ENCODE measurements at places on chromosomes 11 and 22.

GRCh38 chr22:23389271-23390071 is 190.6 kb downstream of the IGLL1 start:
- DNase-seq, result no peak

- no peak for DNase-seq
Observed at GRCh38 chr11:120894202-120894985, 129.5 kb upstream of the TBCEL start.

DNA sequence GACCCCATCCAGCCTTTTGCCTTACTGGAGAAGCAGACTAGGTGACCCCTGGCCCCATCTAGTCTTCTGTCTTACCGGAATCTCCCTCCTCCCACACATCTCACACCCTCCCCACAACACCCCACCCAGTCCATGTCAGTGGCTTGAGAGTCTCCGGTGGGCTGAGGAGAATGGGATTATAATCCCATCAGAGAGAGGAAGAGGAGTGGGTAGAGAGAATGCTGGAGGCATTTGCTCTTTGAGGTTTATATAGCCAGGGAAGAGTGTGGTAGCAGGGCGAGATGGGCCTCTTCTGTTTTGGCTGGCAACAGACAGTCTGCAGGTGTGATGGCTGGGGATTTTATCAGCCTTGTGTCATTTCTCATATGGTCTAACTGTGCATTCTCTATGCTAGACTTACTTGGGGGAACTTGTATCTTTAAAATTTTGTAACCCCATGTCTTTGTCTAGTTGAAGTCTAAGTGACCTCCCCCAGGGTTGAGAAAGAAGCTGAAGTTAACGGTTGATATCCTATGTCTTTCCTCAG is 50.3 kb downstream of the GRAMD1B start:
- DNase-seq, result no peak

- DNase-seq, result no peak
Observed at GRCh38 chr11:106477776-106478175, 400.3 kb downstream of the AASDHPPT start.

- no peak for DNase-seq
Observed at GRCh38 chr22:43622886-43623285, 189.2 kb downstream of the EFCAB6 start.

DNA sequence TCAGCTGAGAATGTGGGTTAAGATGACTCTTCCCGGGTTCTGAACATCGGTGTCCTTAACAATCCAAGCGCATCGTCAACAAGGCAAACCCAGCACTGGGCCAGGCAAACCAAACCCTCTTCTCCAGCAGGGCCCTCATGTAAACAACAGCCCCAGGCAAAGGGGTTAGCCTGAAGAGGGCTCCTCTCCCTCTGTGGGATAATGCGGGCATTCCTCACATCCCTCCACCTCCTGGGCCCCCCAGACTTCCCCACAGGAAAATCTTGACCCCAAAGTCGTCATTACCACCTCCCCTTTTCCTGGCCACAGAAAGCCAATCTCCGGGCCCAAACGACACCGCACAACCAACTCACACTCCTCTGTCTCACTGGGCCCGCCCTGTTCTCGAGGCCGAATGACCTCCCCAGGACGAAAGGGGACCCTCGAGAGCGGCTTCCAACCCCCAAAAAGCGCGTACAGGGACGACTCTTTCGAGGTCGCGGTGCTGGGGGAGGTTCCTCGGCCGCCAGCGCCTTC is 566 bp downstream of the DDB1 start:
- DNase-seq, result no peak

DNA sequence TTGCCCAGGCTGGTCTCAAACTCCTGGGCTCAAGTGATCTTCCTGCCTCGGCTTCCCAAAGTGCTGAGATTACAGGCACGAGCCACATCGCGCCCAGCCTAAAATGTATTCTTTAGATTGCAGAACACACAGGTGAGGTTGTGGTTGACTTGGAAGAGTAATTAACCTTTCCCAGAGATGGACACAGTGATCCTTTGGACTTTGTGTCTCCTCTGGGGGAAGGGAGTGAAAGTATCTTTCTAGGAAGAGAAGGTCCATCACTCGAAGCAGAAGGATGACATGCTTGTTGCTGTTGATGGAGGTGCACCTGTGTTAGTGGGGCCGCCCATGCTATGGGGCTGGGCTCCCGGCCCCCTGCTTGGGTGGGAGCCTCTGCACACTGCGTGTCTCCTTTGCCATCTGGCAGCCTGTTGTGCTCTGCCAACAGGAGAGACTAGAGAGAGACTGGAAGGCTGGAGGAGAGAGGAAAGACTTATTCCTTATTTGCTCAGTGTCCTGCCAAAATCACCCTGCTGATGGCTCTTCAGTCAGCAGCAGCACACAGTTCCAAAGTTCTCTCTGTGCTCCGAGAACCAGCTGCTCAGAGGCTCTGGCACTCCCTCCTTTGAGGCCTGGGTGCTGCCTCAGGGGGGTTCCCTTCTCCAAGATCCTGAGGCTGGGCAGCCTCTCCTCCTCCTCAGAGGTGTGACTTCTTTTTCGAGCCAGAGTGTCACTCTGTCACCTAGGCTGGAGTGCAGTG is 33.1 kb upstream of the CYB5R3 start:
- DNase-seq, result no peak

- no peak for DNase-seq
Observed at GRCh38 chr11:119700030-119700429, 29.0 kb downstream of the NECTIN1 start.

GRCh38 chr11:64241491-64242374 is 838 bp downstream of the FKBP2 start:
- no peak for DNase-seq

GRCh38 chr22:30209642-30210041 is 36.9 kb downstream of the LIF start:
- no peak for DNase-seq

DNA sequence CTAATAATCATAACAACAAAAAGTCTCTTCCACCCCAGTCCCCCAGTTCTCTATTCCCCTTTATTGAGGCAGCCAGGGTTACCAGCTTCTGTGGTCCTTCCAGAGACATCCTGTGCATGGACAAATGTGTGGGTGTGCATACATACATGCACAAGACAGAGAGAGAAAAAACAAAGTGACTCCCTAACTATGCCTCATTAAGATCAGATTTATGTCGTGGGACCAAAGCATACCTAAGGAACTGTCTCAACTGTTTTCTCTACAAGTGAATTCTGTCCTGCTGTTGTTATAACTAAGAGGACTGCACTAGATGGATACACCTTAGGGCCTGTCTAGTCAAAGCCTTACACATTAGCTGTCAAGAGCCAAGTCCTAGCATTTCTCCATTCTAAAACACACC is 106.7 kb downstream of the MRTFA start:
- no peak for DNase-seq

DNA sequence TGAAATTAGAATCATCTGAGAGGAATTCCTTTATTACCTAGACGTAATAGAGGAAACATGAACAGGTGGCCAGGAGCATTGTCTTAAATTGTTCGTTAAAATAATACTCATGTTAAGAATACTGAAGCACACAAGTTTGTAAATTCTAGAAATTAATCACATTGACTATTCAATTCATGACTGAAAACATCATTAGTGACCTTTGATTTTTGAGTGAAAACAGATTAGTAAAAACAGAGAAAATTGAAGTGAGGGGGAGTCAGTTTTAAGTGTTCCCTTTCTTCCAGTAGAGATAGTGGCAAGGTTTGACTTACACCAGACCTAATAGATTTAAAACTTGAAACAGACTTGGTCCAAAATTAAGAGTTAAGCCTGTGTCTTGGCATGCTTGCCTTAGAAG is 1.4 kb downstream of the ZFP91 start:
- DNase-seq, result no peak

- no peak for DNase-seq
Observed at GRCh38 chr22:21025266-21025665, 7.1 kb downstream of the SLC7A4 start.

GRCh38 chr11:66867425-66868040 is 10.7 kb downstream of the LRFN4 start:
- DNase-seq, result no peak

- no peak for DNase-seq
Observed at GRCh38 chr22:49659281-49659923, 168.3 kb downstream of the BRD1 start.

GRCh38 chr11:96841792-96842191 is 452.0 kb downstream of the JRKL start:
- no peak for DNase-seq

GRCh38 chr11:127049486-127049885 is 48.9 kb upstream of the KIRREL3 start:
- no peak for DNase-seq

- DNase-seq, result no peak
Observed at GRCh38 chr11:59208956-59209355, 3.8 kb downstream of the MPEG1 start.

GRCh38 chr22:48370508-48371325 is 1457.0 kb downstream of the BRD1 start:
- no peak for DNase-seq

- no peak for DNase-seq
Observed at GRCh38 chr11:12938590-12939247, 70.4 kb upstream of the RASSF10 start.

DNA sequence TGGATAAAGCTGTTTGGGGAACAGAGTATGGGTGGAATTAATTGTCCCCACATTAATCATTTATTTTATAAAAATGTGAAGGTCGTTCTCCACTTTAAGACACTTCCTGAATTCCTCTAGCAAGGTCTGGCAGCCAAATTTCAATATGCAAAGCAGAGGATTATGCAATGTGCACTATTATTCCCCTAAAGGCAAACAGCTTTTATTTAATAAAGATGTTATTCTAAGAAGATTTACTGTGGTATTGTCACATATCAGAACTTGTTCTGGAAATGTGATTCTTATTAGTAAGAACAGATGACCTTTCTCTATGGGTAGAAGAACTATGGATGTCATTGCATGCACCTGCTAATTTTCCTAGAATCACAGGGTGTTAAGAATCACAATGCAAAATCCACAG is 1128.8 kb upstream of the CCDC90B start:
- no peak for DNase-seq

DNA sequence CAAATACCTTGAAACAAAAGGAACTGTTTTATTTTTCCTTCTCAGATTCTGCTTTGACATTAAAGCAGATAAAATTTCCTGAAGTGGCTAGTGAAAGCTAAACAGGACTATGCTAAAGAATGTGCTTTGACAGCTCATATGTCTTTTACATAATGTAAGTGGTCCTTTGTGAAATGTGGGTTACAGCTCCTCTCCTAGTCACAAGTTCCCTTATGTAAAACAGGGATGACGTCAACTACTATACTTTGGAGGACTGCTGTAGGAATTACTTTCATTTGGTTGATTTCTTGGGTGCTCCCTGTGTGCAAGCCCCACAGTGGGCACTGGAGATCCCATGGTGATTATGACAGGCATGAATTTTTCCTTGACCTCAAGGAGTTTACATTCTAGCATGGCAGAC is 216.6 kb upstream of the NARS2 start:
- DNase-seq, result no peak

DNA sequence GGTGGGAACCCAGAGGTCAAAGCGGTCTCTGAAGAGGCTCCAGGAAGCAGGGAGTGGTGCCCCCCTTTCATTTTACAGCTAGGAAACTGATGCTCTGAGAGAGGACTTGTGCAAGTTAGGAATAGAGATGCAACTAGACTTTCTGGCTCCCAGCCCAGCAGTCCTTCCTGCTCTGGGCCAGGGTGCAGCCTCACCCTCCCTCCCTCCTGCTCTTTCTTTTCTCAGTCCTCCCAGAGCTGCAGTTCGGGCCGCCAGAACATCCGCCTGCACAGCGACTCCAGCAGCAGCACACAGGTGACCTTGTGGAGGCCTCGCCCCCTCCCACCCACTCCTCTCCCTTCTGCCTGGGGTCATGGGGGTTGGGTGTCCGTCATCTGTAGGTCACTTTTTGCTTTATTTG is 51.5 kb downstream of the LHFPL7 start:
- DNase-seq, result no peak

DNA sequence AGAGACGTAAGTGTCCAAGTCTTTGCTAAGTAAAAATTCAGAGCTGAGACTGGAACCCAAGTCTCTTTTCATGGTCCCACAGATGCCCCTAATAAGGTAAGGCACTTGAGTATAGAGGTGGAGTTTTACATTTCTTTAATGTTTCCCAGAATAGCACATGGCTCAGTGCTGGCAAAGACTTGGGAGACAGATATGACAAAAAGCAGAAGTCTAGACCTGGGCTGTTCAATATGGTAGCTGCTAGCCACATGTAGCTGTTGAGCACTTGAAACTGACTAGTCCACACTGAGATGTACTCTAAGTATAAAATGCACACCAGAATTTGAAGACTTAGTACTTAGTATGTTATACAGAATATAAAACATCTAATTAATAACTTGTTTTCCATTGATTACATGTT is 17.6 kb downstream of the VSTM5 start:
- no peak for DNase-seq

DNA sequence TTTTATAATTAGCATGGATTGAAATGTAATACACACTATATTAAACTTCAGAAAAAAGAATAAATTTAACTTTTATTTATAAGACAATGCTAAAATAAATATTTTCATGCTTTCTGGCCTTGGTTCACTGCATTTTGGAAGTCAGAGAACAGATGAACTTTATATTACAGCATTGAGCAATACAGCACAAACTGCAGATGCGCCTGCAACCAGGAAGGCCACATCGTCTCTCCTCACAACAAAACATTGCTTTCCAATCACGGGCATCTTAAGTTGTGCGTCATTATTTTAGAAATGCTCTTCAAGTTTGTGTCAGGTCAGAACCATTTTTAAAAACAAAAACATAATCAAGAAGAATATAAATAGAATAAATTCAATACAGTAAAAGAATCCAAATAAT is 89.3 kb upstream of the CEP126 start:
- no peak for DNase-seq

DNA sequence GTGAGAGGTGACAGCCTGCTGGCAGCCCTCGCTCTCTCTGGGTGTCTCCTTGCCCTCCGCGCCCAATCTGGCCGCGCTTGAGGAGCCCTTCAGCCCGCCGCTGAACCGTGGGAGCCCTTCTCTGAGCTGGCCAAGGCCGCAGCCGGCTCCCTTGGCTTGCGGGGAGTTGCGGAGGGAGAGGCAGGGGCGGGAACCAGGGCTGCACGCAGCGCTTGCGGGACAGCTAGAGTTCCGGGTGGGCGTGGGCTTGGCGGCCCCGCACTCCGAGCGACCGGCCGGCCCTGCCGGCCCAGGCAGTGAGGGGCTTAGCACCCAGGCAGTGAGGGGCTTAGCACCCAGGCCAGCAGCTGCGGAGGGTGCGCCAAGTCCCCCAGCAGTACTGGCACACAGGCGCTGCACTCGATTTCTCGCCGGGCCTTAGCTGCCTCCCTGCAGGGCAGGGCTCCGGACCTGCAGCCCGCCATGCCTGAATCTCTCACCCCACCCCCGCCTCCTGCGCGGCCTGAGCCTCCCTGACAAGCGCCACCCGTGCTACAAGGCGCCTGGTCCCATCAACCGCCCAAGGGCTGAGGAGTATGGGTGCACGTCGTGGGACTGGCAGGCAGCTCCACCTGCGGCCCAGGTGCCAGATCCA is 1526.1 kb downstream of the FAM181B start:
- no peak for DNase-seq

DNA sequence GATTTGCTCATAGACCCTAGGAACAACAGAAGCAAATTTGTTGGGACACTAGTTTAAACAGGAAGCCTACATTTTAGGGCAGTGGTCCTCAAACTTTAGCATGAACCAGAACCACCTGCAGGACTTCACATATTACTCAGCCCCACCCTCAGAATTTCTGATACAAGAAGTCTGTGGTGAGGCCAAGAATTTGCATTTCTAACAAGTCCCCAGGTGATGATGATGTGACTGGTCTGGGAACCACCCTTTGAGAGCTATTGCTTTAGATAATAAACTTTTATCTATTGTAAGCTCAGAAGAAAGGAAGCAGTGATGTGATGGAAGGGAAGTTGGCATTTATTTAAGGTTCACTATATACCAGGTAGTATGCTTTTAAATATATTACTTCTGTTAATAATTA is 194.0 kb downstream of the FAM181B start:
- no peak for DNase-seq

GRCh38 chr22:24706732-24707469 is 67.6 kb downstream of the PIWIL3 start:
- no peak for DNase-seq

Measured in memory B cell (primary cell).